ENCODE measurements at places on chromosomes 4 and X.

- DNase-seq, result no peak
These were observed 30.1 kb upstream of the PRDX4 start for GRCh38 chrX:23637187-23637586.

GRCh38 chr4:152342293-152342692 is 193.6 kb downstream of the FBXW7 start:
- DNase-seq, result no peak

GRCh38 chr4:85889314-85889713 is 414.4 kb downstream of the ARHGAP24 start:
- DNase-seq, result no peak

GRCh38 chrX:81868979-81869378 is 667.1 kb downstream of the SH3BGRL start:
- DNase-seq, result no peak

DNA sequence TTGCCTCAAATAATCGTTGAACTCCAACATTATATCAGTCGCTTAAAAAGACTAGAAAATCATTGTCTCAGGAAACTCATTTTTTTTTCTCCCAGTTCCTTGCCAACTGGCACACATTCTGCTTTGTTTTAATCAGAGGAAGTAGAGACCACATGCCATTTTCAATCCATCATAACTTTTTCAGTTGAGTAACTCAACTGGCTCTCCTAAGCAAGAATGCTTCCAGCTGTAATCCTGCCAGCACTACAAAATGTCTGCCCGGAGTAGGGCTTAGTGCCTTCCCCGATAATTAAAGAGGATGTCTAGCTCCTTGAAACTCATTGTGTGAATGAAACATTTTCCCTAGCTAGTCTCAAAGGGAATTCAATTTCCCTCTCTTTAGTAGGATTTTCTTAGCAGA is 33.0 kb downstream of the FREM3 start:
- no peak for DNase-seq

DNA sequence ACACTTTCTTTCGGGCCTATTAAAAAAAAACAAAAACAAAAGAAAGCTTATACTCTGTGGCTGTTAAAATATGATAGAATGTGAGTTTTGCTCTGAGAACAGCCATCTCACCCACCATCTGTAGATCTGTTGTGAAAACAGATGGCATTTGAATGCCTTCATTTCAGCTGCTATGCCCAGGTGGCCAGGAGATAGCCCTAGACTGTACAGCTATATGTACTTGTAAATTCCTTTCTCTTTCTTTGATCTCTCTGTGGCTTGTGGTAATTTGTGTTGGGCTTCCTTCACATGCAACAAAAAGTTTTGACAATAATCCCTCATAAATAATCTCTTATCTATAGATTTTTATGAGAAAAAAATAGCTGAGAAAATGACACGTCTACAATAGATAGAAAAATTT is 38.1 kb downstream of the PNPLA4 start:
- DNase-seq, result no peak

- DNase-seq, result no peak
These were observed 1.2 kb upstream of the FAM3A start for GRCh38 chrX:154517101-154517781.

GRCh38 chr4:92182006-92182735 is 121.6 kb upstream of the GRID2 start:
- DNase-seq, result no peak

DNA sequence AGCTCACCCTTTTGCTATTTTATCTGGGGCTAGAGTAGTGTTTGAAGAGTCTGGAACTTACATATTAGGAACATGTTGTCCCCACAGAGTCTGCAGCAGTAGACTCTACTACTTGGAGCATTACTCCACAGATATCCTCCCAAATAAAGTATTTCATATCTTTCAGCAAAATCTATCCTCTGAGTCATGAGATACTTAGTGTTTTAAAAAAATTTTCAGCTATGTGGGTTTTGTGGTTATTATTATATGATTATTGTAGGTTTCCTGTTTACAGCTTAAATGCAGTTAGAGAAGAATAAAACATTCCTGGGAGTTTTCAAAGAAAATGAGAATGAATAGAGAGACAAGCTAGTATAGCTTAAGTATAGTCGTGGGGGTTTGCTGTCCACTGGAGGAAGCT is 30.9 kb downstream of the PAGE2 start:
- DNase-seq, result no peak

GRCh38 chrX:13022926-13023325 is 21.5 kb downstream of the FAM9C start:
- DNase-seq, result no peak

DNA sequence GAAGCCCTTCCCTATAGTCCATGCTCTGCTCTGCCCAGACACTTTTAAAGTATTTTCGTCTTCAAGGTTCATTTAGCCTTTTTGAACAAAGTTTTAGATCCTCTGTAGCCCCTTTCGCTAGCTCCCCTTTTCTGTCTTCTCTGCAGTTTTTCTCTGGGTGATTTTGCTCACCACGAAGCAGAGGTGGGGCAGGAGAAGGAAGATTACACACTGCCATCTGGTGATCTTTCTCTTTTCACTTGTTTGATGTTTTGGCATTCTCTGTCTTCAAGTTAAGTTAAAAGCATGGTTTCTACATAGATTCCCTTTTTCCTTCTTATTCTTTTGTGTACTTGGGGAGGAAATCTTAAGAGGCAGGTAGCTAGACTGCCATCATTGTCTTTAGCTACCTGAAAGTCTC is 43.9 kb downstream of the CC2D2A start:
- DNase-seq, result no peak

- DNase-seq, result no peak
These were observed 13.2 kb upstream of the MMAA start for GRCh38 chr4:145605941-145606340.

GRCh38 chr4:113116414-113117357 is 67.2 kb downstream of the ANK2 start:
- DNase-seq, result no peak

- peak; percentile 26 for DNase-seq
These were observed 53.0 kb upstream of the DAPP1 start for GRCh38 chr4:99763635-99764101.

DNA sequence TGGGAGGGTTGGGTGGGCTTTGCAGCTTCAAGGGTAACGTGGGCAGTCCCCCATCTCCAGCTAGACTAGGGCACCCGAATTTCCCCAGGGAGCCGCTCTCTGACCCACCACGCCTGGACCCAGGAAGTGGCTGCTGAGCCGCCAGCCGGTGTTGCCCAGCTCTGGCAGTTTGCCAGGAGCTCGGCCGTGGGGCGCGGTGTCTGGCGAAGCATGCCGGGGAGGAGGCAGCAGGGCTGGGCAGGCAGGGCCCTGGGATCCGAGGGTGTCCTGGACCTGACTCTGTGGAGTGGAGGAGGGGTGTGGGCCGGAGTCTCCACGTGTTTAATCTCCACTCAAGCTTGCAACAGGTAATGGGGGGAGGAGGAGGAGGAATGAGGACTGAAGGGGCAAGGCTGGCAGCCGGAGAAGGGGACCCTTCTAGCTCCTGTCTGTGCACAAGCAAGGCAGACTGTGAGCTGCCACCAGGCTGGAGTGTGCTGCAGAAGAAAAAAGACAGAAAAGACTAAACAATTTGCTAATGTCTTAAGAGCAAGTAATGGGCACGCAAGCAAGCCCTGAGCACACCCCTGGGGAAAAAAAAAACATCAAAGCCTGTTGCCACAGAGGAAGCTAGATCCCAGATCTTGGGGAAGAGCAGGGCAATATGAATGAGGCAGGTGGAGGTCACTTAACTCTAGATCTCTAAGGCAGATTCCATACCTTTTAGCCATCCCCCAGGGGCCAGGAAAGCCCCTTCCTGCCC is 2.4 kb downstream of the LONRF3 start:
- peak; percentile 76 for DNase-seq

DNA sequence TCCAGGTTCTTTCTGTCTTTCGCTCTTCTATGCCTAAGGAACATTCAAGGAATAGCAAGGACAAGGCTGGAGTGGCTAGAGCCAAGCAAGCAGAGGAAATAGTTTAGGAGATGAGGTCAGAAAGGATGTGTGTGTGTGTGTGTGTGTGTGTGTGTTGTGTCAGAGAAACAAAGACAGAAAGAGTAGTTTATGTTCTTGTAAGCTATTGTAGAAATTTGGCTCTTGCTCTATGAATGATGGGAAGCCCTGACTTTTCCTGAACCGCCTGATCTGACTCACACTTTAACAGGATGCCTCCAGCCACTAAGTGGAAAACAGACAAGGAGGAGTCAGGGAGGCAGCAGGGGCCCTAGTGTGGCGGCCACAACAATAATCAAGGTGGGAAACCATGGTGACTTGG is 39.7 kb downstream of the LGI2 start:
- DNase-seq, result no peak

- DNase-seq, result no peak
These were observed 24.1 kb downstream of the SH3KBP1 start for GRCh38 chrX:19863212-19863856.

DNA sequence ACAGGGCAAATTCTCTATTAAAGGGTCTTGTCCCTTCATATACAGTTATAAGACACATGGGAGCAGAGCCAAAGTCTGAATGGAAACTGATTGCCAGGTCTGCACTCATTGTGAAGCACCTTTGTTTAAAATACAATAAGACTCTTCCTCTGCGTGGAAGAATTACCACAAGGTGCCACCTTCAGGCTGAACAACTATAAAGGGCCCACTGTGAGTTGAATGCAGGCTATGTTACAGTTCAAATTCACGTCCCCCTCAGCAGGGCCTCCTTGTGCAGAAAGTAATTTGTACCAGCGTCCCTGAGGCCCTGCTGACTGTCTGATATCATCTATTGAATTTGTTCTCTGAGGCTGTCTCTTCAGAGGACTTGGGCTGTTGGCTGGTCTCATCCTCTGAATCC is 225.8 kb upstream of the TEX13C start:
- DNase-seq, result no peak

DNA sequence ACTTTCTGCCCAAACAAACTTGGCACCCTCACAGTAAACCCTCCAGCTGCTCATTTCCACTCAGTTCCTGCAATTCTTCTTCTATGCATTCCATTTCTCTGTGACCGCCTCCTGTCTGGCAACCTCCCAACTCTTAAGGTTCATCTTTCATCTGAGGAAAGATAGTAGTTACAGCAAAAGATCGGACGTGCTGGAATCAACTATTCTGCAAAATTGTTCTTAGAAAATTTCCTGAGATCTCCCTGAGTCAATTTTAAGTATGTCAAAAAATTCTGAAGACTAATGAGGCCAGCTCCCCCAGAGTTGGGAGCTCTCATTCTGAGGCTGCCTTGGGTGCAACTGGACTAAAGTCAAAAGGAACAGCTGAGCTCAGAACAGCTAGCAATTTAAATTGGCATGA is 1026.0 kb downstream of the ADGRL3 start:
- no peak for DNase-seq

- DNase-seq, result no peak
These were observed 17.5 kb upstream of the SH3KBP1 start for GRCh38 chrX:19904778-19905367.

- DNase-seq, result no peak
These were observed 1.8 kb upstream of the MID1 start for GRCh38 chrX:10622197-10622596.

- DNase-seq, result no peak
These were observed 12.7 kb downstream of the MAML3 start for GRCh38 chr4:140141210-140141835.

- no peak for DNase-seq
These were observed 231.2 kb downstream of the FRAS1 start for GRCh38 chr4:78288327-78288726.

DNA sequence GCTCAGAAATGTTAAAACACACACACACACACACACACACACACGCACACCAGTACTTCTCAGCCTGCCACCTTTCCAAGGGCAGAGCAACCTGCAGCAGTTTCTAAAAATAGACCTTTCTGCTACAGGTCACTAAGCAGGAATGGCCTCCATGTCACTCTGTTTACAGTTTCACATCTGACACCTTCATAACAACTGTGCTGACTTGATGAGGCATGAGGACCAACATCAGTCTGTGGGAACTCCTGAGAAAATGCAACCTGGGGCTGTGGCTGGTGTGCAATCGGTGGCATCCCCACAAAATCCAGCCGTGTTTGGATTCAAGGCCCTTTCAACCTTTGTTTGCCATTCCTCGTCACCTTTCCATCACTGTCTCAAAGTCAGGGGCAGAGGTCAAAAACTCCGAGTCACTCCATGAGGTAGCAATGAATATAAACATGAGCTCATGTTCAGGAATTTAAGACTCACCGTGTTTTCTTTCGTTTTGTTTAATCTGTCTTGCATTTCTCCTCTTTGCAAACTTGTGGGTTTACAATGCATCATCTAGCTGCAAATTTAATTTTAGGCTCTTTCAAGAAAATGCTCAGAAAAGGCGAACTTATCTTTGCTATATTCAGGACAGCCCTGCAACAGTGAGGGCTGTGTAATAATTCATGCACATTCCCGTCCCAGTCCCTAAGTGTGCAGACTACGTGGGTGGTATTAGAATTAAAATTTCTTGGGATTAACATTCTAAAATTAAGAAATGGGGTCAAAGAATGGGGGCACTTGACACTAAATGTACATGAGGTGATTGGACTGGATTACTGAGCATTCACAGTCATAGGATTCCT is 135.3 kb downstream of the SHROOM3 start:
- no peak for DNase-seq

DNA sequence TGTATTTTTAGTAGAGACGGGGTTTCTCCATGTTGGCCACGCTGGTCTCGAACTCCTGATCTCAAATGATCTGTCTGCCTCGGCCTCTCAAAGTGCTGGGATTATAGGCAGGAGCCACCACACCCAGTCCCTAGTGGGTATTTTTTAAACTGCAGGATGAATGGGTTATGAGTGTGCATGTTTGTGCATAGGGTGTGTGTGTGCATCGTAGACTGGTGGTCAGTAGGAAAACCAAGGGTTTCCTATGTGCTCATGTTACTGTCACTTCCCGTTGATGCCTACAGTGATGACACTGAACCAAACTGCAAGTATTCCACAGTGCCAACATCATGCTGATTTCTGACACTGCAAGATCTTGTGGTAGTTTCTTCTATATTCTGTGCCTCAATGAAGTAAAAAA is 41.1 kb downstream of the DDIT4L start:
- DNase-seq, result no peak

DNA sequence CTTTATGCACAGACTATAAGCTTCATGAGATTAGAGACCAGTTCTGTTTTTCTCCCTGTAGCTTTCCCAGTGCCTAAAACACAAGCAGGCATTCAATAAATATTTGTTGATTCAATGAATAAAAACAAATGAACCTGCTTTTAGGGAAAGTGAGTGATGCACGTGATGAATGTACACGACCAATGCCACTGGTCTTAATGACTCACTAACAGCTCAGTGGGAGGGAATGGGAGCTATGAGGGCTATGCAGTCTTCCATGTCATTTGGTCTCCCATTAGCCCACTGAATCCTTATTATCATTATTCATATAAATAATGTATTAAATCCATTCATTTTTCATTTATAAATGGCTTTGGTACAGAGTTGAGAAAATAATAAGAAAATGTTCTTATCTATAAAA is 247.4 kb downstream of the FBXO8 start:
- DNase-seq, result no peak

GRCh38 chr4:55173580-55173979 is 48.2 kb upstream of the KDR start:
- DNase-seq, result no peak

- no peak for DNase-seq
These were observed 41.7 kb upstream of the MTM1 start for GRCh38 chrX:150526692-150527091.

- DNase-seq, result no peak
These were observed 55.3 kb upstream of the VCX start for GRCh38 chrX:7787714-7788113.

- DNase-seq, result no peak
These were observed 214.4 kb upstream of the ARSJ start for GRCh38 chr4:114193624-114194399.
